ENCODE measurements at places on chromosomes 4 and X. TPM values are rescaled to one million over a fixed set of nuclear protein-coding genes. Genes with fewer than 3 reads are reported as not detected.

DNA sequence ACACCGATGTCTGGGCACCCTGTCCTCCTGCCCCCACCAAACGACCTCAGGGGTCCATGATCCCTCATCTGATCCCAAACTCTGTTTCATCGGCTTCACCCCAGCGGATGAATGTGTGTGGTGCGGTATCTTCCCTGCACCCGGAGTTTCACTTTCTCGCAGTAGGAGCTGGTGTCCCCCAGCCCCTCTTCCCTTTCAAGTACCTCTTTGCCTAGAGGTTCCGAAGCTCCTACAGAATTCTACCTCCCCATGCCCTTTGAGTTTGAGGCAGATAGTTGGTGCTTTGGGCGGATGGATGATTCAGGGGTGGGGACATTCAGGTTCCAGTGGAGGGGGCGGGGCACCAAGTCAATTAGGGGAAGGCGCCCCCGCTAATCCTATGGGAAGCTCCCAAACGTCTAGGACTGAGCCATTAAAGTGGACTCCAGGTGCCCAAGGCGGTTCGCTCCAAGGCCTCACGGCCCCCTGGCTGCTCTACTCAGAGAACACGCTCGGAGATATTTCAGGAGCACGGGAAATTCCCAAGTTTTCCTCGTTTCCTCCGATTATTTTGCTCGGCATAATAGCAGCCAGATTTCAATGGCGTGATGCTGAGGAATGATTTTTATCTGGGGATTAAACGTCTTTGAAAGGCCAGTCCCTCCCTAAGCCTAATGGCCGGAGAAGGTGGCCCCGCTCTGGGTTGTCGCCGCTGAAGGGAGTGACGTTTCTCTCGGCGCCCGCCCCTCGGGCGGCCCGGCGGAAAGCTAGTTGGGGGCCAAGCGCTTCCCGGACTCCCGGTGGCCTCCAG lies 1.3 kb downstream of the MSX1 start:
- no peak for DNase-seq

DNA sequence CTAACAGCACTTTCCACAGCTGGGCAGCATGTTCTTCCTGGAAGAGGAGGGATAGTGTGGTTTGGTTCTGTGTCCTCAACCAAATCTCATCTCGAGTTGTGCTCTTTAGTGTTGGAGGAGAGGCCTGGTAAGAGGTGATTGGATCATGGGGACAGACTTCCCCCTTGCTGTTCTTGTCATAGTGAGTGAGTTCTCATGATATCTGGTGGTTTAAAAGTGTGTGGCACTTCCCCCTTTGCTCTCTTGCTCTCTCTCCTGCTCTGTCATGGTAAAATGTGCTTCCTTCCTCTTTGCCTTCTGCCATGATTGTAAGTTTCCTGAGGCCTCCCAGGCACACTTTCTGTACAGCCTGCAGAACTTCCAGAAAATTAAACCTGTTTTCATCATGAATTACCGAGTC lies 133.7 kb upstream of the NDP start:
- DNase-seq: no peak

- no peak for DNase-seq
Measured at GRCh38 chrX:51795136-51795535, 51.9 kb downstream of the GSPT2 start.

CXCR3 gene
- total RNA-seq: not detected

USP38 gene
- 95.0 TPM for total RNA-seq

TMEM35A gene
- 0.49 TPM for total RNA-seq

AWAT1 gene
- total RNA-seq: not detected

JCHAIN gene
- total RNA-seq: 3.9 TPM

Measured in gastrocnemius medialis (tissue), 4 donors.